ENCODE measurements at places on chromosomes 11 and 22.

GRCh38 chr11:225734-226453, 10.2 kb downstream of the SIRT3 start:
- DNase-seq: no peak

GRCh38 chr11:113638376-113638775, 67.7 kb downstream of the TMPRSS5 start:
- DNase-seq: no peak

GRCh38 chr11:124900464-124900863, 2.8 kb upstream of the ROBO4 start:
- no peak for DNase-seq

- DNase-seq: peak; percentile 65
Observed at GRCh38 chr11:33040033-33040861, 875 bp downstream of the TCP11L1 start.

DNA sequence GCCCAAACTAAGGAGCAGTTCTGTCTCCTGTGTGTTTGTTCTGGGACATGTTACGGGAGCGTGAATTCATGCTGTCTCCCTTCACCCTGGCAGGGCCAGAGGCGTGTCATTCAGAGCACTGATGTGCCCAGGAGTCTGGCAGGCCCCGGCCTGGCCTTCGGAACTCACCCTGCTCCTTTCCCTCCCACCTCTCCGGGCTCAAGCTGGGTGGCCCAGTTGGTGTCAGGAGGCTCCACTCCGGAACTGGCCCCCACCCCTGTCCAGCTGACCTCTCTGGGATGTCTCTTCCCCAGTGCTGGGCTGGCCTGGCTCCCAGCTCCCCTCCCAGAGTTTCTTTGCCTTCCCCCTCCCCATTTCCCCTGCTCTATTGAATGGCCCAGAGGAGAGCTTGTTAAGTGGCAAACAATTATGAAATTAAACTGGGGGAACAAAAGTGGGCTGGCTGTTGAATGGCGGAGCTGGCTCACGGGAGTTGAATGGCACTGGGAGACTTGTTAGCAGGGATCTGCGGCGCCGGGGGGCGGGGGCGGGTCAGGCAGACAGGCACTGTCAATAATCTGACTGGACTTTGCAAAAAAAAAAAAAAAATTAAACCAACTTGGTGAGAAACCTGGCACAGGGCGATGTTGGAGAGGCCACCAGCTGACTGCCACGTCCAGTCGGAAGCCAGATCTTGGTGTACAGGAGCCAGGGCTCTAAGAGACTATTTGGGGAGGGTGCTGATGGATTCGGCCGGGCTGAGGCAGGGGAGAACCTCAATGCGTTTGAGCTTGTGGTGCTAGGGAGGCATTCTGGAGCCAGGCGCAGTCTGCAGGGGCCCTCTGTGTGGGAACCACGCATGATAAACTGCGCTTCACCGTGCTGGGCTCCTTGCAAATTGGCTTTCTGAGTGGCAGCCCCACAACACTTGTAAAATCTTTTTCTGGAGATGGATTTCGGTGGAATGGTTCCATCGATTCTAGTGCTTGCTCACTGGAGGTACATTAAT, 1.3 kb downstream of the MPPED1 start:
- DNase-seq: no peak

GRCh38 chr11:114163229-114163631, 103.7 kb downstream of the ZBTB16 start:
- no peak for DNase-seq

- no peak for DNase-seq
Observed at GRCh38 chr11:32796425-32796824, 2.0 kb upstream of the CCDC73 start.

- DNase-seq: no peak
Observed at GRCh38 chr11:134074766-134075165, 5.9 kb downstream of the JAM3 start.

DNA sequence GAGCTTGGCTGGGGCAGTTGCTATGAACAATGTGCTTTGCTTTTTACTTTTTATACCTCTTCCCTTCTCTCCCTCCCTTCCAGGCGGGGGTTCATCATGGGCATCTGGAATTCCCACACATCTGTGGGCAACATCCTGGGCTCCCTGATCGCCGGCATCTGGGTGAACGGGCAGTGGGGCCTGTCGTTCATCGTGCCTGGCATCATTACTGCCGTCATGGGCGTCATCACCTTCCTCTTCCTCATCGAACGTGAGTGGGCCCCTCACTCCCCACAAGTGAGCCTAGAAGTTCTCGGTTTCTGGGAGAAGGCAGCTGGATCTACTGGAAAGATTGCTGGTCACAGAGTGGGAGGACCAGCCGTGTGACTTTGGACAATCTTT, 17.4 kb downstream of the SLC37A2 start:
- DNase-seq: no peak

DNA sequence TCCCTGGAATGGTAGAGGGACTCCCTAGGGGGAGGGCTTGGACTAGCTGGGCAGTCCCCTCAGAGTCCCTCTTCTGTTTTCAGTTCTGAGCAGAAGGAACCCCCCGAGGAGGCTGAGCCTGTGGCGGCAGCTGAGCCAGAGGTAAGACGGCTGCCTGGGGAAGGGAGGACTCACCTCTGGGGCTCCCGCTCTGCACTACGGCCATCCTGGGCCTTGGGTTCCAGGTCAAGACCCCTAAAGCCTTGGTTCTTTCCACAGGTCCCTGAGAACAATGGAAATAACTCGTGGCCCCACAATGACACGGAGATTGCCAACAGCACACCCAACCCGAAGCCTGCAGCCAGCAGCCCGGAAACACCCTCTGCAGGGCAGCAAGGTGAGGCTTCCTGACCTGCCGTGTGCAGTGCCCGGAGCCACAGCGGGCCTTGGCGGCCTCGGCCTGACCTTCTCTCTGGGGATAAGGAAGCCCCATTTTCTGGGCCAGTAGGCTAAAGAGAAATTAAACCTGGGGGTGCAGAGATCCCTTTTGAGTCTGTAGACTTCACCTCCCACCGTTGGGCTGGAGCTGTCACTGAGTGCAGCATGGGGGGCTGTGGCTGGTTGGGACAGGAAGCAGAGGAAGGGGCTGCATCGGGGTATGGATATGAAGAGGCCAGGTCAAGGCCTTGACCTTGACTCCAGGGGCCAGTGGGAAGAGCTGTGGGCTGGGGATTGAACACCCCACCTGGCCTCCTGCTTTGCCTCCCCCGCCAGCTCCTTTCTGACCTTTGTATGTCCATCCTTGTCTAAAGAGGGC, 15.0 kb downstream of the INCENP start:
- DNase-seq: no peak

- no peak for DNase-seq
Observed at GRCh38 chr11:127844876-127845275, 742.5 kb downstream of the ETS1 start.

DNA sequence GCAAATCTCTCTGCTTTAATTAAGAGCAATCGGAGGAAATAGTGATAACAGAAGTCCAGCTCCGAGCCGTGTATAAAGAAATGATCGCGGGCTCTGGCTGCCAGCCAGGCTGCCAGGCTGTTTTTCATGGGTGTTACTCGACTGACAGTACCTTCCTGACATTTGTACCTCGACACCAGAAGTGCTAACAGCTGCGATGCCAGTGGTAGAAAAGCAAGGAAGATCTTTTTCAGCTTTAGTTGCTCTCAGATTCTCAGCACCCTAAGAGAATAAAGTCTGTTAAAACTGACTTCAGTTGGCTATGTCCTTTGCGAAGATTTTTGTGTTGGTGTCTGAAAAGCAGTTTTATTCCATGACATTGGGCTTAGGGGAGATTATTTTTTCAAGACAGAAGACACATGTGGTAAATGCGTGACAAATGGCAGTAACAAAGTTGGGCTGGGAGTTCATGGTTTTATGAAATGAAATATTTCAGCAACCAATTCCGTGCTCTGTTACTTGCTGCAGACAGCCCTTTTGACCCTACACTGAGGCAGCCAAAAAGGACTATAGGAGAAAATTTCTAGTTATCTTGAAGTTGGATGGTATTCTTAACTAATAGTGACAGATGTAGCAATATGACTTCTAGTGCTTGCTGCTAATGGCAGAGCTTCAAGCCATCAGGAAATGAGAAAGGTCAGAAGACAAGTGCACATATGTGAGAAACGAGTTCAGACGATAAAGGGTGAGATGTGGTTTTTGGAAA, 296.2 kb downstream of the CNTN5 start:
- DNase-seq: no peak

DNA sequence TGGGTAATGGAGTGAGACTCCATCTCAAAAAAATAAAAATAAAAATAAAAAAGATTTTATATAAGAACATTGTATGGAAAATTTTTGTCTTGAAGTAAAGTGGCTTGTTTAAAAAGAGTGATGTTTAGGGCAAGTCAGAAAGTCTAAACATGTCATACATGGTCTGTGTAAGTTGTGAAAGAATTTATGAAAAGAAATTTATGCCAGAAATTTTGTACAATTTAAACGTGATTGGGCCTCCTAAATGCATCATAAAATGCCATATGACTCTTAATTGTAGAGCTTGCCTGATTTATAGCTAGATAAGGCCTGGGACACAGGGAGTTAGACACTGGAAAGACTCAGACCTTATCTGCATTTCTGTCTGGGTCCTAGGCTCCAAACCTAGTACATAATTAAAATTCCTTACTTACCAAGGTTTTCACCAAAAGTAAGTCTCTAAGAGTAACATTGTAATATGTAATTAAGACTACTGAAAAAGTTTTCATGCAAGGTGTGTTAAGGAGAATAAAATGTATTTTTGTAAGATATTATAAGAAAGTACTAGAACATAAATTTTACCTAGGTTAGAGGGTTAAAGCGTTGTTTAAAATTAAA, 110.5 kb downstream of the AASDHPPT start:
- DNase-seq: no peak

- no peak for DNase-seq
Observed at GRCh38 chr11:30150425-30150824, 80.4 kb upstream of the FSHB start.

- DNase-seq: no peak
Observed at GRCh38 chr11:132523929-132524328, 1008.4 kb downstream of the OPCML start.

GRCh38 chr11:12198251-12199222, 88.1 kb downstream of the MICAL2 start:
- no peak for DNase-seq

DNA sequence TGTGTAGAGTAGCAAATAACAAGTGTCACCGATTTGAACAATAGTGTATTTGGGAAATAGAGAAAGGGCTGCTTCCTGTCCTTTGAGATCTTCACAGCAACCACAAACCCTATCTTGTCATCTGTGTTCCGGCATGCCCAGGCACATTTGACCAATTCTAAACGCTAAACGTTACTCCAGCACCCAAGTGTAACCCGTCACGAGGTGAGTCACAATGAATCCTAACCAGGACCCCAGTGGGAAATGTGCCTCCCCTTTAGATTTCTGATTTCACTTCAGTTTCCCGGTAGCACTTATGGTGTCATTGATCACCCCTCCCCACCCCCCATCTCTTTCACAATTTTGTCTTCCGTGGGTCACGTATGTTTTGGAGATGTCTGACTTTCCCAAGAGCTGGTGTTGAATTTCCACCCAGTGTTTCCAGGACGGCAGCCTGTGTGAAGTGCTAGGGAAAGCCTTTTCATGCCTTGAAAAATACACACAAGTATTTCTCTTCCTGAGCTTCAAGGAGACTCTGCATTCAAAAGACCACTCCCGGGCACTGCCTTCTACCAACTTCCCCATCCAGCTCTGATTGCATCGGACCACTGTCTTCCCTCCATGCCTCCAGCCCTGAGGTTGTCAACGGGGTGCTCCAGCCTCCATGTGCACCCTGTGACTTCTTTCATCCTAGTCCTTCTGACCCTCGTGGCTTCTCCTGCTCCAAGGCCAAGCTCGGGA, 10.5 kb upstream of the C11orf24 start:
- peak; percentile 38 for DNase-seq

DNA sequence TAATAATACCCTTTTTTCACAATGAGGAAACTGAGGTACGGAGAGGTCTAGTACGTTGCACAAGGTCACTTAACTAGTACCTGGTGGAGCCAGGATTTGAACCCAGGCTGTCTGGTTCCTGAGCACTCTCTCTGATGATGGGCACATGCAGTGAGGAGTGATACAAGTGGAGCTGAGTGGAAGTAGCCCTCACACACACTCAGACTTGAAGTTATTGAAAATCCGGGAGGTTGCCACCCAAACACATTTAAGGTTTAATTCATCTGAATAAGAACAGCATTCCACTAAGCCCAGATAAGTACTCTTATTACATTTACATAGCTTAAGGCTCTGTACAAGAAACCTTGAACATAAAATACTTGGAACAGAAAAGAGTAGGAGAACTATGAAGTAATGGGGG, 4.8 kb downstream of the GRAP2 start:
- no peak for DNase-seq

- DNase-seq: no peak
Observed at GRCh38 chr11:104819107-104819506, 79.2 kb downstream of the CASP12 start.

DNA sequence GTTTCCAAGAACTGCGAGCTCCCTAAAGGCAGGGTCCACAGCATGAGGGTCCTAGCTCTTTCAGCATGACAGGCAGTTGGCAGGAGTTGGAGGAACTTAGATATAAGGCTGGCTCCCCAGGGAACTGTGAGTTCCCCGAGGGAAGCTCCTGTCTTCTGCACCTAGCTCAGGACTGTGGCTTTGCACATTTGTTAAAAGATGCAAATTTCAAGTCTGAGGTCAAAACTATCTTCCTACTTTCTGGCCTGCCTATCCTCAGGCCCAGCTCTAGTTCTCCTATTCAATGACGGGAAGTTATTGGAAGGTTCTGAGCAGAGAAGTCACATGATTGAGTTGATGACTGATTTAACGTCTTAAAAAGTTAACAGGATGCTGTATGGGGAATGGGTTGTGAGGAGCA, 11.7 kb upstream of the UCP3 start:
- DNase-seq: no peak

- DNase-seq: no peak
Observed at GRCh38 chr11:12876340-12876739, 132.8 kb upstream of the RASSF10 start.

- DNase-seq: no peak
Observed at GRCh38 chr11:76033699-76034098, 172.6 kb downstream of the WNT11 start.

- DNase-seq: no peak
Observed at GRCh38 chr11:117058761-117059261, 39.4 kb downstream of the SIK3 start.

DNA sequence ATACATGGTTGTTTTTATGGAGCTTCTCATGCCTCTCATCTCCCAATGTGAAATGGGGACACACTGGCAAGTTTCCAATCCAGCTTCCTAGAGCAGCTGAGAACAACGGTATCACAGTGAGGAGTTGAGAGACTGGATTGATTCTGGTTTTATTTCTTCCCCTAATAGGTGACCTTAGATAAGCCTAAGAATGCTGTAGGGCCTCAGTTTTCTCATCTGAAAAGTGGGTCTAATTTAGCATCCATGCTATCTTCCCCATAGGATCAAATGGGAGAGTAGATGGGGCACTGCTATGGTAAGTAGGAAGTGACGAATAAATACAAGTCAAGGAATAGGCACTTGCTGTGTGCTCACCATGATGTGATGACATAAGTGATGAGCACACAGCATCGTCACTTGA, 61.1 kb upstream of the PHOX2A start:
- no peak for DNase-seq

- DNase-seq: no peak
Observed at GRCh38 chr22:43239193-43239780, 52.4 kb upstream of the TTLL12 start.

GRCh38 chr11:121308816-121309215, 16.2 kb downstream of the SC5D start:
- DNase-seq: no peak

GRCh38 chr22:38135133-38135706, 24.7 kb upstream of the BAIAP2L2 start:
- no peak for DNase-seq

All from CD4-positive, alpha-beta T cell treated with Interleukin-1 beta for 1 hour (primary cell).